CD8-positive, alpha-beta memory T cell (primary cell): ENCODE measurements at places on chromosomes 7 and 10.

- DNase-seq = no peak
- H3K36me3 ChIP-seq = no peaks in the 10 kb centered on the region
- H3K27me3 ChIP-seq = no peaks in the 10 kb centered on the region
- H3K4me3 ChIP-seq = no peak overlapping the region
Measured at GRCh38 chr7:101133621-101134398, 6.9 kb downstream of the SERPINE1 start.

DNA sequence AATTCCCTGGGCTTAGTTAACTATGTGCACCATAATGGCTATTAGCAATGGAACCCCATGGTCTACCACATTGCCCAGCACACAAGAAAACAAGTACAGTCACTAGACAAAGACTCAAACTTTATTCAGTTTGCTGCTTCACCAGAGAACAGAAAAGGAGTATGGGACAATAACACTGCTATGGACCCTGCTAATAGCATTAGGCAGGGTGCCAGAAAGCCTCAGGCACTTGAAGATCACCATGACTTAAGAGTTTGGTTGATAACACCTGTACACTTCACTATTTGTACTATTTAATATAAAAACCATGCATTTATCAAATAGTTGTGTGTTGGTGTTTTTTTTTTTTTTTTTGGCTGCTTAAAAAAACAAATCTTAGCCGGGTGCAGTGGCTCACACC lies 159.6 kb downstream of the KMT2E start:
- no peak overlapping the region for H3K27ac ChIP-seq
- H3K4me1 ChIP-seq = no peaks in the 10 kb centered on the region
- no peak overlapping the region for H3K4me3 ChIP-seq
- H3K36me3 ChIP-seq = no peaks in the 10 kb centered on the region

DNA sequence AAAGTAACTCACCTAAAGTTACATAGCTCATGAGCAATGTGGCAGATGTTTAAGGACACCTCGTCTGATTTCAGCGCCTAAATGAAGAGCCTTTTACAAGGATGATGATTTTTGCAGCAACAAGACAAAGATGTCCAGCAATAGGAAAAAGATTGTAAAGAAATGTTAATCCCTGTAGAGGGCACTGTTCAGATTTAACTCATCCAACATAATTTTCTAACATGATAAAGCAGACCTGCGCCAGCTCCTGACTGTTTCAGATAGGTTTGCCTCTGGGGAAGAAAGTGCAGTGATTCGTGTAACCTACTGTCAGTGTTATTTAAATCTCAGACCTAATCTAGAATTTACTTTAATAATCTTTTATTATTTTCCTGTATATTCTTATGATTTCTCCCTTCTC lies 595.2 kb downstream of the AUTS2 start:
- H3K27me3 ChIP-seq = no peaks in the 10 kb centered on the region
- DNase-seq = no peak
- H3K4me3 ChIP-seq = no peak overlapping the region
- H3K4me1 ChIP-seq = no peaks in the 10 kb centered on the region
- no peak overlapping the region for H3K27ac ChIP-seq

DNA sequence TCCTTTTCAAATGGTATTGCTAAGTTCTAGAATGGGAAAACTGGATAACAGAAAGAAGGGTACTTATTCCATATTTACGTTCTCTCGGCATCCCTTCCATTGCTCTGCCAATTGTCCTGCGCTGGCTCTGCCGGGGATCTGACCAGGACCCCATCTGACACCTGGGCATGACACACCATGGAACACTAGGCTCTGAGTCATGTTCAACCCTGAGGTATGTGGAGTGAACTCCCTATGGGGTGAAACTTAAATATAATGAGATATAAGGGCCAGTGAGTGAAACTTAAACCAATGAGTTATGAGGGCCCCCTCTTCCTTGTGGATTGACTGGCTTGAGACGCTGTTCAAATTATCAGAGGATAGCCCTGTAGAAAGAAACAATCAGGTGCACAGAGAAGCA lies 55.1 kb upstream of the ZEB1 start:
- no peak overlapping the region for H3K4me3 ChIP-seq
- H3K27me3 ChIP-seq = no peaks in the 10 kb centered on the region
- H3K4me1 ChIP-seq = no peaks in the 10 kb centered on the region

DNA sequence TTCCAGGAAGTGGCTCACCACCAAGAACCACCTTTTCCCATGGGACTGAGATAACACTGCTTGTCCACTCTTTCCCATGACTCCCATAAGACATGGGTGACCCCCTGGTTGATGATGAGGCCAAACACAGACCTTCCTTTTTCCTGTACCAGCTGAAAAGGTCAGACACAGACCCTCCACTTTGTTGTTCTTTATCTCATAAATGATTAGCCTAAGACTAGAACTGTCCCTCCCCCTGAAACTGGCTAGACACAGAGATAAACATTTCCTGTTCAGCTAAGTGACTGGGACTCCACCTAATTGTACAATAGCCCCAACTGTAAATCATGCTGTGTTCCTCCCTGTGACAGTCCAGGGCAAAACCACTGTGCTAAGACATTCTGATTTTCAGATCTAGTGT lies 8.2 kb upstream of the NRG3 start:
- H3K36me3 ChIP-seq = no peaks in the 10 kb centered on the region
- H3K27ac ChIP-seq = no peak overlapping the region
- no peaks in the 10 kb centered on the region for H3K27me3 ChIP-seq
- H3K4me3 ChIP-seq = no peak overlapping the region
- no peak for DNase-seq

- H3K36me3 ChIP-seq = peaks cover 18% of the 10 kb centered on the region
- H3K4me3 ChIP-seq = peak overlapping the region; percentile 81
- H3K27me3 ChIP-seq = no peaks in the 10 kb centered on the region
- H3K4me1 ChIP-seq = peaks cover 61% of the 10 kb centered on the region
Measured at GRCh38 chr7:127586346-127586745, 950 bp upstream of the GCC1 start.

GRCh38 chr10:29828440-29828894 lies 193.7 kb upstream of the SVIL start:
- no peaks in the 10 kb centered on the region for H3K27me3 ChIP-seq
- no peak overlapping the region for H3K27ac ChIP-seq
- no peaks in the 10 kb centered on the region for H3K4me1 ChIP-seq
- no peak overlapping the region for H3K4me3 ChIP-seq
- DNase-seq = no peak

DNA sequence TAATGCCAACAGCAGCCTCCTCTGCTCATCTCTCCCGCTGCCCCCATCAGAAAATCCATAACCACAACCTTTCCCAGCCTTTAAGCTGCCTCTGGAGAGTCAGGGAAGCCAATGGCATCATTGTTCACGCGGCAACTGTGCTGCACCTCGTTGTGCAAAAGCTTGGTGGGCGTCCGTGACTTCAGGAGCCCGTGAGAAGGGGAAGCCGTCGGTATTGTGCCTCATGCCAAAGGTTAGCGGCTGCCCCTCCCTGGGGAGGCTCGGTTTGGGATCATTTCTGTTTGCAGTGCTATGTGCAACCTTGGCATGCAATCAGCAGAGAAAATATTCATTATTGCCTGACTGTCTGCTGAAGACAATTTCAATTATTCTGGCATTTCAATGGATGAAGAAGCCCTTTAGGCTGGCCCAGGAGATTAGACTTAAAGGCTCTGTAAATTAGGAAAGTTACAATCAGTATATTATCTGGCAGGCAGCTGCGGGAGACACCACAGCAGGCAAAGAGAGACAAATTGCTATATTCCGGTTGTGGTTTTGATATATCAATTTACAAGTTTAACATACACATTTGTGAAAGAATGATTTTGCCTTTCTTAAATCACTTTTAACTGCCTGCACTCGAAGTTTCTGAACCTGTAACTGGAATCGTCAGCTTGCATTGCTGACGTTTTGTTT lies 244.5 kb downstream of the GATA3 start:
- H3K27ac ChIP-seq = no peak overlapping the region
- H3K4me1 ChIP-seq = no peaks in the 10 kb centered on the region
- no peak for DNase-seq
- no peaks in the 10 kb centered on the region for H3K27me3 ChIP-seq
- H3K4me3 ChIP-seq = no peak overlapping the region

DNA sequence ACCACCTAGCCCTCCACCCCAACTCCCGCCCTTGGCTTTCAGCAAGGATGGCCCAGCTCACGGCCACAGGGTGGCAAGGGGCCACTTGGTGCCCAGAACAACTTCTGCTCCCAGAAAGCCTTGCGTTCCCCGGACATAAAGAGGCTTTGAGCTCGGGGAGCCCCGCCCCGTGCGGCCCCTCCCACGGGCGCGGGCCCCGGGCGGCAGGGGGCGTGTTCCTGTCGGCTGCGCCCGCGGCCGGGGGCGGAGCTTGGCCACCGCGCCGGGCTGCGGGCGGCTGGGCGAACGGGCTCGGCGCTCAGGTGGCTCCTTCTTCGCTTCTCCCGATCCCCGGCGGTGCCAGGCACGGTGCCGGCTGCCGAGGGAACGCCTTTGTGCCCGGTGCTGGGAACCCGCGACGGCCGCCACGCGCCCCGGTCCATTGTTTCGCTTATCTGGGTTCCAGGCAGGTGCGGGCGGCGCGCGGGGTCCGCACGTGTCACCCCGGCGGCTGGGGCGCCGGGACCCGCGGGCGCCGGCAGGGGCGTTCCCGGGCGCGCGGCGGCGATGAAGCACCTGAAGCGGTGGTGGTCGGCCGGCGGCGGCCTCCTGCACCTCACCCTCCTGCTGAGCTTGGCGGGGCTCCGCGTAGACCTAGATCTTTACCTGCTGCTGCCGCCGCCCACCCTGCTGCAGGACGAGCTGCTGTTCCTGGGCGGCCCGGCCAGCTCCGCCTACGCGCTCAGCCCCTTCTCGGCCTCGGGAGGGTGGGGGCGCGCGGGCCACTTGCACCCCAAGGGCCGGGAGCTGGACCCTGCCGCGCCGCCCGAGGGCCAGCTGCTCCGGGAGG lies at the start of gene NFE2L3:
Gene NFE2L3, plus strand, starts transcription at position 246 of the 829 bp plus-strand sequence. Its CDS starts 301 bp downstream, at position 547.
- H3K36me3 ChIP-seq = no peaks in the 10 kb centered on the region
- H3K4me1 ChIP-seq = peaks cover 50% of the 10 kb centered on the region

DNA sequence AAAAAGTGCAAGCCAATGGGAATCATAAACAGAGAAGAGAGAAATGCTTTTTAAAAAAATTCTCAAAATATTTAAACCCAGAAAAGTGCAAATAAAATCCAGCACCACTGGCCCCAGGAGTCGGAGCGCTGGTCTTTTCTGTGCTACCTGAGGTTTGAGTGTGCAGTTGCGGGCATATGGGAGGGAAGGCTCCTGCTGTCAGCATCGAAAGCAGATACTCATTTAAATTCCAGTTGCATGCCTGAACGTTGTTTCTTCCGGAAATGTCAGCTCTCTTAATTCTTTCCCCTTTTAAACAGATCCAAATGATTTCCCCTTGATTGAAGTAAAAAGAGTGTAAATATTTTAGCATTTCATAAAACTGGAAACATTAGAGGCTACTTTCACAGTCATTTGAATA lies 240.5 kb upstream of the GPR26 start:
- H3K27ac ChIP-seq = no peak overlapping the region
- no peak overlapping the region for H3K4me3 ChIP-seq
- no peaks in the 10 kb centered on the region for H3K27me3 ChIP-seq
- no peak for DNase-seq
- no peaks in the 10 kb centered on the region for H3K4me1 ChIP-seq

DNA sequence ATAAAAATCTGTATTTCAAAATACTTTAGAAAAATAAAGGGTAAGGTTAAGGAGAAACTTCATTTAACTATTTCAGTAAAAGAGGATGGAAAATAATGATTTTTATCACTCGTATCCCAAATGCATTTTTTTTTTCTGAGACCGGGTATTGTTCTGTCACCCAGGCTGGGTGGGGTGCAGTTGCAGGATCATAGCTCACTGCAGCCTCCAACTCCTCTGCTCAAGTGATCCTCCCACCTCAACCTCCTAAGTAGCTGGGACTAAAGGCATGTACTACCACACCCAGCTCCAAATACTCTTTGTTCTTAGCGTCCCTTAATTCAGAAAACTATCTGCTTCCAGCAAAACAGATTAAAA lies 11.8 kb downstream of the KMT2C start:
- H3K4me3 ChIP-seq = no peak overlapping the region
- no peaks in the 10 kb centered on the region for H3K36me3 ChIP-seq
- DNase-seq = no peak
- H3K27me3 ChIP-seq = no peaks in the 10 kb centered on the region
- no peak overlapping the region for H3K27ac ChIP-seq
- peaks cover 41% of the 10 kb centered on the region for H3K4me1 ChIP-seq

- no peak for DNase-seq
- H3K4me3 ChIP-seq = no peak overlapping the region
- no peaks in the 10 kb centered on the region for H3K4me1 ChIP-seq
Measured at GRCh38 chr7:158725506-158725800, 20.8 kb upstream of the NCAPG2 start.

DNA sequence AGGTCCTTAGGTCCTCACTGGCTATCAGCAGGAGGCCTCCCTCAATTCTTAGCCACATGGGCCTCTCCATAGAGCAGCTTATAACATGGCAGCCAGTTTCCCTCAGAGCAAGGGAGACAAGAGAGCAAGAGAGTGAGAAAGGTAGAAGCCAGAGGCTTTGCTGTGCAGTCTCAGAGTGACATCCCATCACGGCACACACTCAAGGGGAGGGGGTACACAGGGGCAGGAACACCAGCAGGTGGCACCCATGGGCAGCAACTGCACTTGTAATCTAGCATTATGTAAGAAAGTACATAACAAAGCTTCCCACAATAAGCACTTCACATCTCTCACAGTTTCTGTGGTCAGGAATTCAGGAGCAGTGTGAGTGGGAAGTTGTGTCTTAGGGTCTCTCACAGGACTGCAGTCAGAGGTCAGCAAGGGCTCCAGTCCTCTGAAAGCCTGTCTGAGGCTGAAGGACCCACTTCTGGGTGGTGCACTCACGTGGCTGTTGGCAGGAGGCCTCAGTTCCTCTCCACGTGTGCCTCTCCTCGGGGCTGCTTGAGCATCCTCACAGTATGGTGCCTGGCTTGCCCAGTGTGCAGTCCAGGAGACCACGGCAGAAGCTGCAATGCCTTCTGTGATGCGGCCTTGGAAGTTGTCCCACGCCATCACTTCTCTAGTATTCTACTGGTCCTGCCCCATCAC lies 159.4 kb downstream of the OAT start:
- no peaks in the 10 kb centered on the region for H3K27me3 ChIP-seq
- H3K27ac ChIP-seq = no peak overlapping the region
- H3K4me3 ChIP-seq = no peak overlapping the region

DNA sequence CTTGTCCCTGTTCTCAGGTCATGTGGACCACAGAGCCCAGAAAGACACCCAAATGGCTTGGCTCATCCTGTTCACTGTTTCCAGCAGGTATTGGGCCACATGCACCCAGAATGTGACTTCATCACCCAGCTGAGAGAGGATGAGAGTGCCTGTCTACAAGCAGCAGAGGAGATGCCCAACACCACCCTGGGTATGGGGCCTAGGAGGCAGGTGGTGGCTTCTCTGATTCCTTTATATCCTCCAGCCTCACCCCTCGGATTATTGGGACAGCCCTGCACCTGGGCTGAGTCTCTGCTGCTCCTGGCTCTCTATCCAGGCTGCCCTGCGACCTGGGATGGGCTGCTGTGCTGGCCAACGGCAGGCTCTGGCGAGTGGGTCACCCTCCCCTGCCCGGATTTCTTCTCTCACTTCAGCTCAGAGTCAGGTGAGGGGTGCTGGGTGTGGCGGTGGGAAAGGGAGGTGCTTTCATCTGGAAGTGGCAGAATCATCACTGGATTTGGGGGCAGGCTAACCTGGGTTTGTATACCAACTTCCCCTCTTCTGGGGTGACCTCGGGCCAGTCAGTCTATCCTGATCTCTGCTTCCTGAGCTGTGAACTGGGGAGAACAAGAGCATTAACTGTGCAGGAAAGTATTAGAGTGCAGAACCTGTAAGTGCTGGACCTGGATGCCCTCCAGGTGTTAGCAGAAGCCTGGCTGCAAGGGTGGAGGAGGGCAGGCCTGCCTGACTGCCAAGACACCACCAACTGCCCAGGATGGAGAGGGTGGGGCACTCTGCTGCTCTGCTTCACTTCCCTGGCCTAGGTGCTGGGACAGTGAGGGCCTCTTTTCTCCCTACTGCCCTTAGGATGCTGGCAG lies 5.2 kb downstream of the GHRHR start:
- H3K4me3 ChIP-seq = no peak overlapping the region
- H3K36me3 ChIP-seq = no peaks in the 10 kb centered on the region
- H3K4me1 ChIP-seq = no peaks in the 10 kb centered on the region
- no peaks in the 10 kb centered on the region for H3K27me3 ChIP-seq
